ENCODE measurements at places on chromosomes 12 and 14. TPM values are rescaled to one million over a fixed set of nuclear protein-coding genes. Genes with fewer than 3 reads are reported as not detected.

DNA sequence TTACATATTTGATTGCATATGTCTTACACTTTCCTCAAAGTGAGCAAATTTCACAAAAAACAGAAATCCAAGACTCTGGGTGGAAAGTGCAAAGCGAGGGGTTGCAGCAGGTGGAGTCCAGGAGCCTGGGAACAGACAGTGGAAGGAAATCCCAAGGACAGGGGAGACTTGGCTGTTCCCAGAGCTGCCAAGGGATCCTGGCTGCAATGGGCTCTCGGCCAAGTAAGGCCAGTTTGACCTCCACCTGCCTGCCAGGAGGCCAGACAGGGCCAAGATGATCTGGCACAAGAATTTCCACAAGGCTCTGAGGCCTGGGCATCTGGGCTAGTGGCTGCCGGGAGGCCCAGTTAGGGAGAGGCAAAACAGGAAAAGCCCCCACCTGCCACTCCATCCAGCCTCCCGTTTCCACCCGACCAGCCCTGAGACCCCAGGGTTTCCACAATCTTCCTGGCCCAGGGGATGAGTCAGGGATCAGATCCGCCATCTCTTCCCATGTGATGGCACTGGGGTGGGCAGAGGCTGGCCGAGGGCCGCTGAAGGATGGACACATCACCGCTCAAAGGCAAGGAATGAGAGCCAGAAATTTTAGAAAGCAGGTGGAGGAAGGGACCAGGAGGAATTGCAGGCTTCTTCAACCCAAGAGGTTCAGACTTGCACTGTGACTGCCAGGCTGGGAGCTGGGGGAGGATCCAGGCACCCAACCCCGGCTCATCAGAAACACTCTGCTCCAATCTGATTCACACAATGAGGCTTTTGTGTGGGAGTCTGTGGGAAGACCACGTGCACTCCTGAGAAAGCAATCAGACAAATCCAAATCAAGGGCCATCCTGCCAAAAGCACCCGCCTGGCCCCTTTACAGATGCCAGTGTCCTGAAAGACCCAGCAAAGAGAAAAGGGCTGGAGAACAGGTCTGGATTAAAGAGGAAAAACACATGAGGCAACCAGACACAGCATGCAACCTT, 16.3 kb downstream of the SCARB1 start:
- DNase-seq, result no peak

- no peak for DNase-seq
These were observed 83.0 kb downstream of the ACTN1 start for GRCh38 chr14:68896132-68896531.

DNA sequence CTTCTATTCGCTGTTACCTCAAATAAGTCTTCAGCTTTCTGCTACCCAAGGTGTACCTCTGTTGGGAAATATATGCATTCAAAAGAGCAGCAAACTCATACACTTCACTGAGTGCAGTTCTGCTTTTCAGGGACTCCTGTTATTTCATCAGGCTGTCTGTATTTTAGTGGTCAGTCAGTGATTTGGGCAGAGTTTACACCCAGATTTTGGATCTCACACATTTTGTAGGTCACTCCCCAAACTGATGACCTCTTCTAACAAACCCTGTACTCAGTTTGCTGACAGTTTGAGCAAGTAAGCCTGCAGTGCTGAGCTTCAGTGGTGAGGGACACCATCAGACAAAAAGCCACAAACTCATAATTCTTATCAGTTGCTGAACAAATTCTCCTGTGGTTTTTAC, 8.2 kb upstream of the WASHC4 start:
- DNase-seq, result no peak

DNA sequence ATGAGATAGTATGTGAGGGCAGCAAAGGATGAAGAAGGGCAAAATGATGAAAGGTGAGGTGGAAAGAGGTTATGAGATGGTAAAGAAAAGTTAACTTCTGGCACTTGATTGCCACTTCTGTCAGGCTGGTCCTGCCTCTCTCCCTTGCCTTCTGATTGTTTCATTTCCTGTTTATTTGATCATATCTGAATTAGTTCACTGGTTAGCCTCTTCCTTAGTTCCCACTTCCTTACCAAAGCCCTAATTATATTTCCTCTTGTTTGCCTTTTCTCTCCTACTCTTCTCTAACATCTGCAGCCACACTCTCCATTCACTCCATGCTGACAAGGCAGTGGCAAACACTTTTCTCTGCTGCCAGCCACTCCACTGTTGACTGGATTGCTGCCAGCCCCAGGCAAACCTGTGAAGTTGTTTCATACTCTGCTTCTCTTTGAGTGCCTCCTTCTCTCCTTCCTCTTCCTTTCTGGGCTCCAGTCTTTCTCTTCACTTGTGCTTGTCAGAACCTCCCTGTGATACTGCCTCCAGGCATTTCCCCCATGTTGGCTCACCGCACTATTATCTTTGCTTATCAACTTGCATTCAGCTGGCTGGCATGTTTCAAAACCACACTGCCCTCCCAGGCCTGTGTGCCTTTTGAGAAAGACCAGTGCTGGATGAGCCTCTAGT, 8.1 kb downstream of the PNP start:
- peak; percentile 44 for DNase-seq

- peak; percentile 12 for DNase-seq
These were observed 60.6 kb downstream of the PTPRB start for GRCh38 chr12:70576341-70577282.

GRCh38 chr12:114682106-114682784, 1.7 kb downstream of the TBX3 start:
- DNase-seq, result no peak

The AMDHD1 gene
- 1.4 TPM for total RNA-seq

The COX14 gene
- 47.9 TPM for total RNA-seq

The ITPK1 gene
- total RNA-seq, result 71.0 TPM

The LTB4R gene
- 26.6 TPM for total RNA-seq

DNA sequence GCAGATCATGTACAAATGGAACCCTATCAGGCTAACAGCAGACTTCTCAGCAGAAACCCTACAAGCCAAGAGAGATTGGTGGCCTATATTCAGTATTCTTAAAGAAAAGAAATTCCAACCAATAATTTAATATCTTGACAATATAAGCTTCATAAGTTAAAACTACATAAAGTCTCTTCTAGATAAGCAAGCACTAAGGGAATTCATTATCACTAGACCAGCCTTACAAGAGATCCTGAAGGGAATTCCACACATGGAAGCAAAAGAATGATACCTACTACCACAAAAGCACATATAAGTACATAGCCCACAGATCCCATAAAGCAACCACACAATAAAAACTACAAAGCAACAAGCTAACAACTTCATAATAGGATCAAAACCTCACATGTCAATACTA, 60.4 kb upstream of the SCAF11 start:
- DNase-seq, result no peak

The C2CD5 gene
- 61.5 TPM for total RNA-seq
